Activated CD4-positive, CD25-positive, alpha-beta regulatory T cell (primary cell): ENCODE measurements at places on chromosomes 12 and 14.

DNA sequence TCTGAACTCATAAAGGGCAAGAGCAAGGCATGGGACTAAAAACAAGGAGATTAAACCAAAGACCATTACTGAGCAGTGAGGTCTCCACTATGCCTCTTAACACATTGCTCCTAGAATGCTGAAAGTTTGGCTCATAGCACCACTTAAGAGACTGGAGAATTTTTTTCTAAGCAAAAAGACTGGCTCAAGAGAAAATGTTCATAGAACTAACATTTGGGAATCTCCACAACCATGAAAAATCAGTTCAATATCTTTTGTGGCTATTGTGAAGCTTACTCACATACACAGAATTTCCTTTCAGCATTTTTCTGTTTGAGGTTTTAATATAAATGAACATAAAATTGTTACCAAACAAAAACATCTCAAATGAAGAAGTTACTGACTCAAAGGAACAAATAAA, 255.8 kb downstream of the CCDC91 start:
- DNase-seq: no peak

DNA sequence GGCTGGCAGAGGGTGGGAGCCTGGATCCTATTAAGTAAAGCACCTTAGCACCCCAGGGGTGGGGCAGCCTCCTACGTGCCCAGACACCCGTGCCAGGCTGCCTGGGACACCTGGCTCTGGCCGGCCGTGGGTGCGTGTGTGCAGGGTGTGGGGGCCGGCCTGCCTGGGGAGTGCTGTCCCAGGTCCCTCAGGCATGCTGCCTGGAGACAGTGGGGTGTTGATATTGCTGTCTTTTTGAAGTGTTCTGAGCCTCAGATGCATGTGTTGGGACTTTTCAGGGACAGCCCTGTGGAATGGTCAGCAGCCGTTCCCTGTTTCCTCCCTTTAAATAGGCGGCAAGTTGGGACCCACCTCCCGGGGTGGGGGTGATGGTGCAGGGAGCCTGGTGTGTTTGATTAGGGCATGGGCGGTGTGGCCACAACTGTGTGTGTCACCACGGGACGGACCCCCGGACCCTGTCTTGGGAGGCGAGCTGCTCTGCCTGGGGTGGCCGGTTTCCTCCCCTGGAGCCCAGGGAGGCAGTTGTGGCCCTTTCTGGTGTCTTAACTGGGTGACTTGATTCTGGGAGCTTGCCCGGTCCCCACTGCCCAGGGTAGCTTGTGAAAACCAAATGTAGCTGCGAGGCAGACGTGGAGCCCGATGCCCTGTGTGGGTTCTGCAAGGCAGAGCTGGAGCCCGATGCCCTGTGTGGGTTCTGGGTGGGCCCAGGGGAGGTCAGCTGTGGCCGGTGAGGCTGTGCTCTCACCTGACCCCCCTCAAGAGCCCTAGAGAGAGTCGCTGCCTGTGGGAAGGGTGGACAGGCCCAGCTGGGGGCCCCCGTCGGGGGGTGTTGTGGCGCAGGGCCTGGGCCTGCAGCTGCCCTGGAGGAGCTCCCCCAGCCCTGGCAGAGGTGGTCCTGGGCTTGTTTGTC, 8.2 kb downstream of the ULK1 start:
- no peak for DNase-seq

DNA sequence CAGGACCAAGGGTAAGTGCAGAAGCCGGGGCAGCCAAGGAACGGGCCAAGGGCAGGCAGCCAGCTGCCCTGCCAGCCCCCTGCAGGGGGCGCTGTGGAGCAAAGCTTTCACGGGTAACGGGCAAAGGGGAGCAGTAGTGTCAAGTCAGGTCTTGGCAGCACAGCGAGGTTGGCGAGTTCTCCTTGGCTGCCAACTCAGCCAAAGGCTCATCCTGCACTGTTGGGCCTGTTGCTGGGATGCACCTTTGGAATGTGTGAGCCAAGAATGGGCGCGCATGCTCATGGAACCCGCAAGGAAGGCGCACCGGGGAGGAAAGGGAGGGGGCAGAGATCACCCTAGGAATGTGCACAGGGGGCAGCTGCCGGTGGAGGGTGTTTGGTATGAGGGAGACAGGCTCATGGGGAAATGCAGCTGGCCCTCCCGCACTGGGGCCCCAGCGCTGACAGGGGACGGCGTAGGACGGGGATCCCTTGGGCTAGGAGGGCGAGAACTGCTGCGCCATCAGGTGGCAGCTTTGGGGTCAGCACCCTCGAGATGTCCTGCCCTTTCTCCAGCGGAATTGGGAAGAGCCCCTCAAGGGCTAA, 138.0 kb downstream of the ASCL4 start:
- DNase-seq: peak; percentile 26

DNA sequence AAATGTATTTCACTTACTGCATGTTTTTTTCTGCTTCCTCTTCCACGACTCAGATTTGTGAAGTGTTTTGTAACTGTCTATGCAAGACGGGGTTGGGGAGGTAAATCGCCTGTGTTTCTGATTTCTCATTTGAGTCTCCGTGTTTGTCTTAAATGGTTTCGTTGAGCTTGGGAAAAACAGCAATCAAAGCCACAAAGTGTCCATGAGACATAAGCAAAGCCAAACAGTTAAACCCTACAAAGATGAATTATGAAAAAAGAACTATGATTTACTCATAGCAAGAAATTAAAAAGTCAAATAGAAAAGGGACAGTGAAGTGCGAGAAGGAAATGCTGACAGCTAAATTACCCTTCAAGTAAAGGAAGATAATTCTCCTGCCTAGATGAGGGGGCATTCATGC, 164.3 kb upstream of the TMPO start:
- no peak for DNase-seq

DNA sequence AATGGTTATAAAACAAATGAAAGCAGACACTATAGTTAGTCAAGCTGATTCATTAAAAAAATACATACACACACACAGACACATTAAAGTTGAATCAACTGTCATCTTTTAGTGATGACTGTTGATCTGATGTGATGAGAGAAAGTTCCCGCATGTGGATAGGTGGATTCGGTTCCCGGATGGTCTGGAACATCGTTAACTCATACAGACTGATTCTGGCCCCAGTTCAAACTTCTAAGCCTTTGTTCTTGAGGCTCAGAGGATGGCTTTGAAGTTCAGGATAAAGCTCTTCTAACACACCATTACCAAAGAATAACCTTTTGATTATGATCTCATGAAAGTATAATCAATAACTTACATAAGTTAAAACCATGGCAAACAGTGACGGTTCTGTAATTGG, 27.5 kb downstream of the WIF1 start:
- DNase-seq: no peak

DNA sequence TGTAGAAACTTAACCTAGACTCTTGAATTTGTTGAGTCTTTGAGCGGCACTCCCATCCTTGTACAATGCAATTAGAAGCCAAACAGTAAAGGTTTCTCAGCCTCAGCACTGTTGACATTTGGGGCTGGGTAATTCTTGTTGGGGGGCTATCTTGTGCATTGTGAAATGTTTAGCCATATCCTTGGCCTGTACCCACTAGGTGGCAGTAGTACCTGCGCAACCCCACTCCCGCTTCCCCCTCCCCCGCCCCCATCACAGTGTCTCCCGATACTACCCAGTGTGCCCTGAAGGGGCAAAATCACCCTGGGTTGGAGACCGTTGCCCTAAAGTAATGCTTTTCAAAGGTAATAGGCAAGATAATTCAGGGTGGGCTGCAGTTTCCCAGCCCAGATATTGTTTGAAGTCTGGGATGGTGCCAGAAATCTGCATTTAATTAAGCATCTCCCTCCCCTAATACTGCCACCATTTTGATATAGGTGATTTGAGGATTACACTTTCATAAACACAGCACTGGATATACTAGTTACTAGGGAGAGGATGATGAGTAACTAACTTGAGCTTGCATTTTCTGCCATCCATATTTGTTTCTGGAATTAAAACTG, 1.8 kb downstream of the COX6A1 start:
- DNase-seq: peak; percentile 69

GRCh38 chr12:93468008-93468371, 676 bp downstream of the MRPL42 start:
- DNase-seq: no peak
